CD4-positive, CD25-positive, alpha-beta regulatory T cell (primary cell): ENCODE measurements at places on chromosomes 6 and 20.
A peak's percentile ranks its signal among the peaks of the same experiment; 100 is the strongest.

DNA sequence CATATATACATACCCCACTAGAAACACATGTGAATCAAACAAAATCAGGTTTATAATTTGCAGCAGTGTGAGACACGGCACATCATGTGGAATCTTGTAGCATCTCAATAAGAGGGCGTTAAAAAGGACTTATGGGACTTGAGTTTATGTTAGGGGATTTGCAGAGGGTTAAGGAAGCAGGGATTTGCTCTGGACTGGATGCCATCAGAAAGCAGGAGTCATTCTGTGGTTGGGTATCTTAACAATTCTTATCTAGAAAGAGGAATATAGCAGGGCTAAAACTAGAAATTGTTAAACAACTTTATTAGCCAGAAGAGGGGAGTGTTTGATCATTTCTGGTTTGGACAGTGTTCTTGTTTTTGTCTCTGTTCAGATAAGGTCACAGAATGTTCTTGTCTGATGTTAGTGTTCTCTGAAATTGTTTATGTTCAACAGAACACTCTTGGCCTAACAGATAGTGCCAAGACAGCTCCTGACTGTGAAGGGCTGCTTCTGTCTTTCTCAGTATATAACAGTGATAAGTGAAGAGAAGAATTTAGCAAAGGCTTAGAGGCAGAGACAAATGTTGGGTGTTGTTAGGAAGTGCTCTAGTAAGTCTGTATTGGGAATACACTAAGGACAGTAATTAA is 39.2 kb downstream of the LIN28B start:
- DNase-seq: no peak

DNA sequence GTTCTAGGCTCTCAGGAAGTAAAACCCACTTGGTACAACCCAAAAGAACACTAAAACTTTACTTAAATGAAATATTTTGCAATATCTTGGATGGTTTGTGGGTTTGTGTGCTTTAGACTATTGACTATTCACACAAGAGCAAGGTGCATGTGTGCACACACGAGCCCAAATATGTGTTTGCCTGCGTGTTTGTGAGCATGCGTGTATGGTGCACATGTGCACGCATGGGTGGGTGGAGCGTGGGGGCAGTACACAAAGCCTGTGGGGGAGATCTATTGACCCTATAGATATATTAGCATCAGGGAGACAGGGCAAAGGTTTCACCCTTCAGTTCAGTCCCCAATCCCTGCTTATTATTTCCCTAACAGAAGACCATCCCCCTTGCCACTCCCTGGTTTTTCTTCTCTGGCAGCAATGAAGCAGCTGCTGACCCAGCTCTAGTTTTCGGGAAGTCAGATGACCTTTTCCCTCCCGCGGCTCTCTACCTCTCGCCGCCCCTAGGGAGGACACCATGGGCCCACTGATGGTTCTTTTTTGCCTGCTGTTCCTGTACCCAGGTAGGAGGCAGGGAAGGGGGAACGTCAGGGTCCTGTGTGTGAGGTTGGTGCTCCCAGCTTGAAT is at the start of gene C2:
Gene C2, plus strand, starts transcription at position 476 of the 621 bp plus-strand sequence. Its CDS starts 36 bp downstream, at position 512.
- DNase-seq: no peak

DNA sequence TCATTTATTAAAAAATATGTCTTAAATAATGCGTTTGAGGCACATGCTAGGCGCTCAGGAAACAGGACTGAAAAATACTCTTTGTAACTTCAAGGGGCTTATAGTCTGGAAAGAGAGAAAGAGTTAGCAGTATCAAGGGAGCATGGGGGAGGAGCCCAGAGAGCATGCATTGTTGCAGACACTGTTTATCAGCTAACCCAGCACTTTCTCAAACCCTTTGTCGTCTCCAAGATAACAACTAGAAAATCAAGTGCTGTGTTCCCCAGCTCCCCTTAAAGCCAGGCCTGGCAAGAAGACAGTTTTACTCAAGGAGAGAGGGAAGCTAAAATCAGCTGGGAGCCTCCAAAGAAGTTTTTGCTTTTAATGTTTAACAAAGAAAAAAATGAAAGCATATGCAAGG is 98.4 kb downstream of the PERP start:
- DNase-seq: no peak

DNA sequence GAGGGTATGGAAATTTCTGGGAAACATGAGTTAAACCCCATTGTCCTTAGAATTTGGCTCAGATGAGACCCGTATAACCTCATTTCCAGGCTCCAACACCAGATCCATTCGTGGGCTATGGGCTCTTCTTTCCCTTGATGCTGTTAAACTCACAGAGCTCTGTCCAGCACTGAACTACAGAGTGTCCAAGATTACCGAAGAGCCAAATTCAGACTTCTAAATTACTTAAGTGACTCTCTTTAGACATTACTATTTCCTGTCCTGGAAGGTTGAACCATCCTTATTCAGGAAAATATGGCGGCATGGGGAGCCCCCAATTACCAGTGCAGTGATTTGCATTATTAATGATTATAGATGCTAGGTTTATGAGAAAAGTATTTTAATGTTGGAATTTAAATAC is 124.9 kb upstream of the EDN1 start:
- DNase-seq: no peak

GRCh38 chr6:111683749-111684267 is 78.1 kb upstream of the TRAF3IP2 start:
- DNase-seq: no peak

DNA sequence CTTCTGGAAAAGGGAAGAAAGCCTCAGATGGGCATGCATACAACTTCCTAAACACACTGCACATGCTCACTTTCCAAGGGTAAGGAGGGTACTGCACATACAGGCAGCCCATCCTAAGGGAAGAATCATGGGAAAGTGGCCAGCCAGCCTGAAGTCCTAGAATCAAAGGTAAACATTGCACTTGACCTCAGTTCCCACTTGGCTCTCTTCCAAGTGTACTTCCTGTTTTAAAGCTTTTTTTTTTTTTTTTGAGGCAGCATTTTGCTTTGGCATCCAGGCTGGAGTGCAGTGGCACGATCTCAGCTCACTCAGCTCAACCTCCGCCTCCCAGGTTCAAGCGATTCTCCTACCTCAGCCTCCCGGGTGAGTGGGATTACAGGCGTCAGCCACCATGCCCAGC is 225.3 kb upstream of the EPHA7 start:
- no peak for DNase-seq

DNA sequence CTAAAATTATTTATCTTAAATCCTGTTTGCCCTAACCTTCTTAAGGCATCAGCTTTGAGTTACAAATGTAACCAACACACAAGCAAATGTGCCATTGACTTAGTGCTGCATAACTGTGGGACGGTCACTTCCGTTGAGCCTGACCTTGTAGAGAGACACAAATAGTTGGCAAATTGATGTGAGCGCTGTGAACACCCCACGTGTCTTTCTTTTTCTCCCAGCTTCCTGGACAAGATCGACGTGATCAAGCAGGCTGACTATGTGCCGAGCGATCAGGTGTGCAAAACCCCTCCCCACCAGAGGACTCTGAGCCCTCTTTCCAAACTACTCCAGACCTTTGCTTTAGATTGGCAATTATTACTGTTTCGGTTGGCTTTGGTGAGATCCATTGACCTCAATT is 56.4 kb downstream of the GNAS start:
- DNase-seq: no peak

- peak; percentile 34 for DNase-seq
Observed at GRCh38 chr6:142155895-142156757, 9.1 kb downstream of the VTA1 start.
